ENCODE measurements at places on chromosomes 13 and 19. TPM values are rescaled to one million over a fixed set of nuclear protein-coding genes. Genes with fewer than 3 reads are reported as not detected.

GRCh38 chr19:57566396-57567265, 7.0 kb upstream of the ZNF550 start:
- DNase-seq, result no peak

Gene CELF5
- 0.15 TPM for total RNA-seq

GRCh38 chr13:48004201-48004600, 3.1 kb upstream of the SUCLA2 start:
- no peak for DNase-seq

- DNase-seq, result no peak
Measured at GRCh38 chr19:15443838-15444237, 5.9 kb downstream of the WIZ start.

Gene PRPF31
- total RNA-seq, result 66.2 TPM

DNA sequence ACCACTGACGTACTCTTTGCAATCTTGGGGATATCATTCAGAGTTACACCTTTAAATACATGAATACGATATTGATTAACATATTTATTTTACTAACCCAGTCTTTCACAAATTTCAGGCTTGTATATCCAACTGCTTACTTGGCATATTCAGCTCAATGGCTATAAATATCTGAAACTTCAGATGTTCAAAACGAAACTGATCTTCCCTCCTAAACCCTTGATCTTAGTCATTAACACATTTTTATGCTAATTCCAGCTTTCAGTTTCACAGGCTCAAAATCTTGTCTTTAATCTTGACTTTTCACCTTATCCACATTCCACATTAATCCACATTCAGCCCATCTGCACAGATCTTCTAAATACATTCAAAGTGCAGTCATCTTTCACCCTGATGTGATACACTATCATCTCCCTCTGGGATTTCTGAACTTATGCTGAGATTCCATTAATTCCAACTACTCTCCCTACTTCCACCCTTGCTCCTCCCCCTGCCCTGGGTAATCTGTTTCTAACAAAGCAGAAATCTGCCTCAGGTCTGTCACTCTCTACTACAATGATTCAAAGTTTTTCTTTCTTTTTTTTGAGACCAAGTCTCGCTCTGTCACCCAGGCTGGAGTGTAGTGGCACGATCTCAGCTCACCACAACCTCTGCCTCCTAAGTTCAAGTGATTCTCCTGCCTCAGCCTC, 387.2 kb downstream of the GPC5 start:
- no peak for DNase-seq

GRCh38 chr19:49333811-49334288, 1.4 kb upstream of the CD37 start:
- peak; percentile 96 for DNase-seq

- DNase-seq, result no peak
Measured at GRCh38 chr13:105213512-105213911, 1322.0 kb downstream of the EFNB2 start.

Gene ZNF541
- total RNA-seq, result not detected

Measured in B cell (primary cell).